Hematopoietic multipotent progenitor cell treated with erythropoietin and hydrocortisone succinate and interleukin-3 and kit ligand, for 17 days (in vitro differentiated cells): ENCODE measurements at places on chromosomes 6 and 20.

DNA sequence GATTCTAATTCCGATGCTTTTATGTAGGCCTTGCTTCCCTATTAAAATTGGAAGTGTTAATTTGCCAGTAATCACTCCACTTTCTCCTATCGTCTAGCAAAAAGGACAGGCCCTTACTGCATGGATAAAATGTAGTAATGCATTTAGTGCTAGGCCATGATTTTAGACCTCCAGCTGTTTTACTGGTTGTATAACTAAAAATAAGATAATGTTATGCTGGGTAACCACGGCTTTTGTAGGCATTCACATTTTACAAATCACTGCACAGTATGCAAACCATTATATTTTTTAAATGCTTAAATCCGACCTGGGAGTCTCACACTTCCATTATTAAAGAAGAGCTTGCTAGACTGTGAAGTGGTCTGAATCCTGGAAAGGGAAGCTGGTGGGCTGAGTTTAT lies 179.5 kb downstream of the TFAP2A start:
- no peak for DNase-seq

GRCh38 chr6:13811627-13812358 lies 2.6 kb downstream of the MCUR1 start:
- DNase-seq, result no peak

- DNase-seq, result no peak
Observed at GRCh38 chr20:11060423-11061185, 386.8 kb upstream of the JAG1 start.

DNA sequence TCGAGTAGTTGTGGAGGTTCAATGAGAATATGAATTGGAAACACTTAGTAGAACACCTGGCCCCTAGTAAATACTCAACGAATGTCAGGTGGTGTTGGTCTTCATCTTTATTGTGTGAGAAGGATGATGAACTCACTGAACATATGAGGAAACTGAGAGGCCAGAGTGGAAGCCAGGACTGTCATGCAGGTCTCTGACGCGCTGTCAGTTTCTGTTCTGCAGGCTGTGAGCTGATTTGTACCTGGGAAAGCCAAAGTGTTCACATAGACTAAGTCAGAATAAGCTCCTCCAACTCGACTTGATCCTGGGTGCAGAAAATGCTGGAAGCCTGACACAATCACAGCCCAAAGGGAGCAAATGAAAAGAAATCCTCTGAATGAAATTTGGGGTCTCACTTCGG lies 222.2 kb downstream of the LY86 start:
- DNase-seq, result no peak

DNA sequence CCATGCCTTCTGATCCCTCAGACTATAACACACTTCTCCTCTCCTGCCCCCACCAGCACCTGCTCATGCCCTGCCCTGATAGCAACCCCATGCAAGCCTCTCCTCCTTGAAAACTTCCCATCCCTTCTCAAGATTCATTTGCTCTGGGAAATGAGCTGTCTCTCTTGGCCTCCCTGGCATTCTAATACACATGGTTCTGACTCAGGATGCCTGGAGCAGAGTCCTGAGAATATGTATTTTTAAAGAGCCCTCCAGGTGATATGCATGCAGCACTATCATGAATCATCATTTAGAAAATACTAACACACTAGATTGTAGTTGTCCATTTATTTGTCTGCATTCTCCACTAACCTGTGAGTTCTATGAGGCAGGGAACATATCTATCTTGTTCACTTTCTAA lies 26.6 kb downstream of the HDGFL1 start:
- no peak for DNase-seq

DNA sequence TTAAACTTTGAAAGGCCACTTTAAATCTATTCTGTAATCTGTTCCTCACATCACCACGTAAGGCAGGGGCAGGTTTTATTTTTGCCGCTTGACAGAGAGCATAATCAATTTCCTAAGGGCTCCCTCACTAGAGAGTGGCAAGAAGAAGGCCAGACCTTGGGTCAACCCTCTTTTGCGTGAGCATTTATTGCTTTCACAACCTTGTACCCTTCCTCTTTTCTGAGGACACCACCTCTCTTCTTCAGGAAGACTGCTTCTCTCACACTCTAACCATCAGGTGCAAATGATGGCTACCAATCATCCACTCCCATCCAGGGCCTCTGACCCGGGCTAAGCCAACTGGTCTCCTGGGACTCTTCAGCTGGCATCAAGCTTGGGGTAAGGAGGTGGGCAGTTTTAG lies 25.2 kb upstream of the QKI start:
- DNase-seq, result no peak

GRCh38 chr20:49981218-49982071 lies 1.3 kb upstream of the SNAI1 start:
- DNase-seq, result no peak
